ENCODE measurements at places on chromosomes 7 and 10.
A peak's percentile ranks its signal among the peaks of the same experiment; 100 is the strongest.

- peak; percentile 48 for DNase-seq
These were observed 60.1 kb upstream of the SORCS3 start for GRCh38 chr10:104580774-104581675.

GRCh38 chr7:455110-455928 is 64.3 kb downstream of the PDGFA start:
- no peak for DNase-seq

DNA sequence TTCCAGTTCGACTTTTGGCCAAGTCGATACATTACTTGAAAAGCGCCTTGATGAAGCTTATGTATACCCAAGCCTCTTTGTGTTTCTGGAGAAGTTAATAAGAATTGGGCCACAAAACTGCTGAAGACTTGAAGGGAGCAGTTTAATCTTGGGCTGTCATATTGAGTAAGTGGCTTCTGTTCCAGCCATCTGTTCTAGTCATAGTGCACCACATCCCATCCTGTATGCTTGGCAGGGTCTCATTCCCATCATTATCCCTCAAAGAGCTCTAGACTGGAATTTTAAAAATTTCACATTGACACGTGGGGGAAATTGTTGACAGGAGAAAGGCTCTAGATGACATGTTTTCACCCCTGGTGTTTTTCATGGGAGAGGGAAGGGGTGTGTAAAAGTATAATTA is 196.6 kb upstream of the PLPP4 start:
- DNase-seq, result no peak

DNA sequence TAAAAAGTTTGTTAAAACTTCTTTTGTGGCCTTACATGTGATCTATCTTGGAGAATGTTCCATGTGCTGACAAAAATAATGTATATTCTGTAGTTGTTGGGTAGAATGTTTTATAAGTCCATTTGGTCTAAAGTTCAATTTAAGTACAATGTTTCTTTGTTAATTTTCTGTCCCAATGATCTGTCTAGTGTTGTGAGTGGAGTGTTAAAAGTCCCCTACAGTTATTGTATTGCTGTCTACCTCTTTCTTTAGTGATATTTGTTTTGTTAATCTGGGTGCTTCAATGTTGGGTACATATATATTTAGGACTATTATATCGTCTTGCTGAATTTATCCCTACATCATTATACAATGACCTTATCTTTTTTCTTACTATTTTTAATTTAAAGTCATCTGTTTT is 6.9 kb downstream of the TMEM140 start:
- no peak for DNase-seq

DNA sequence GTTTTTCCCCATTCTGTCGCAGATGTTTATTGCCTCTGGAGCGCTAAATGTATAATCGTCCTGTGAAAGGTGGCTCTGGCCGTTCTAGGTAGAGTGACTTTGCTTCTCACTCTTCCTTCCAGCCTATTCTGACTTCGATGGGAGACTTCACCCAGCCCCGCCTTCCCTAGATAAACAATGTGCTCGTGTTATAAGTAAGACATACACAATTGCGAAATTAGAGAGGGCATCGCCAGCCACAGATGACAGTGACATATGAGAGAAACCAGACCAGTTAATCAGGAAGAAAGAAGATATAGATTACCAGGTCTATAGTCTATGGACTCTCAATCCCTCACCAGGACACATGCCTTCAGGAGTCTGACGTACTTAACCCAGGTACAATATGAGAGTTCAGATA is 1050.5 kb upstream of the AUTS2 start:
- DNase-seq, result no peak

GRCh38 chr10:132169766-132170560 is 16.8 kb upstream of the DPYSL4 start:
- no peak for DNase-seq
